ENCODE measurements at places on chromosomes 5 and 9.

- no peak for DNase-seq
These were observed 236.9 kb downstream of the GLIS3 start for GRCh38 chr9:4062966-4063365.

DNA sequence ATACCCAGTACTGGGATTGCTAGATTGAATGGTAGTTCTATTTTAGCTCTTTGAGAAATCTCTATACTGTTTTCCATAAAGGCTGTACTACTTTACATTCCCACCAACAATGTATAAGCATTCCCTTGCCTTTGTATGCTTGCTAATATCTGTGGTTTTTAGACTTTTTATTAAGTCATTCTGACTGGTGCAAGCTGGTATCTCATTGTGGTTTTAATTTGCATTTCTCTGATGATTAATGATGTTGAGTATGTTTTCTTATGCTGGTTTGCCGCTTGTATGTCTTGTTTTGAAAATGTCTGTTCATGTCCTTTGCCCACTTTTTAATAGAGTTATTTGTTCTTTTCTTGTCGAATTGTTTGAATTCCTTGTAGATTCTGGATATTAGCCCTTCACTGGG, 512.7 kb upstream of the PAPPA start:
- DNase-seq, result no peak

DNA sequence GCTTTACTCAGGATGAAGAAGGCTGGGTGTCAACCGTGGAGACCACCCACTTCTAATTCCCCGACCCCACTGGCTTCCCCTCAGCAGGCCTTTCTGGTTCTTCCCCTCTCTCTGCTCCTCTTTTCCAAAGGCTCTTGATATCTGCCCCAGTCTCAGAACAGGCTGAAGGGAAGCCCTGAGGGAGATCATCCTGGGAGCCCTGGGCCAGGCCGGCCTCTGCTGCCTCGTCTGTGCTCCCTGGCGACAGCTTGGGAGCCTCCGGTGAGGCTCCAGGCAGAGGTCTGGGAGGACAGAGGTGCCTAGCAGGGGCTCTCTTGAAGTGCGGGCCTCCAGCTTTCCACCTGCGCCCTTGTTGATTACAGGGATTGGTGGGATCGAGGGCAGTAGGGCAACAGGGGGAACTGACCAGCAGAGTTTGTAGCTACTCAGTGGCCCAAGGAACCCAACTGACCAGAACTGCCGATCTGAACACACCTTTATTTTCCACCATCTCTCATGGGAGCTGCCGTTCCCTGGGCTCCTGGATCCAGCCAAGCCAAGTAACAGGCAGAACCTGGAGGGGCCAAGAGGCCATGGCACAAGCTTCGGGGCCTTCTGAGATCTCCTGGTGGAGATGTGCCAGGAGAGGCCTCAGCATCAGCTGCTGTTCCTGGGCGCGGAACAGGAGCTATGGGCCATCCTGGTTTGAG, 198.5 kb downstream of the CACNA1B start:
- no peak for DNase-seq

DNA sequence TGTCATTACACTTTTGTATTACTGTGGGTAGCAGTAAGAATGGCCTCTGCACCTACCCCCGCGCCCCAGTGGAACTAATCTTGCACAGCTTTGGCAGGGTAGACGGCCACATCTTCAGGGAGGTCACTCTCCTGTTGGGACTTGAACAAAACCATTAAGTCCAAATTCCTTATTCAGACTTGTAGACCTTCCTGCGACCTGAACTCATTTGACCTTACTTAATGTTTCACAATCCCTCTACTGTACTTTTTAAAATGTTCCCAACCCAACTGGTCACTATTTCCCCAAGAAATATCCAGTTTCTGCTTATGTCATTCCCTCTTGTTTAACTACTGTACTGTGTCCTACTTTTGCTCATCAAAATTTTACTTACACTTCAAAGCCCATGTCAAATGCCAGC, 5.3 kb upstream of the FAM120AOS start:
- DNase-seq, result no peak

DNA sequence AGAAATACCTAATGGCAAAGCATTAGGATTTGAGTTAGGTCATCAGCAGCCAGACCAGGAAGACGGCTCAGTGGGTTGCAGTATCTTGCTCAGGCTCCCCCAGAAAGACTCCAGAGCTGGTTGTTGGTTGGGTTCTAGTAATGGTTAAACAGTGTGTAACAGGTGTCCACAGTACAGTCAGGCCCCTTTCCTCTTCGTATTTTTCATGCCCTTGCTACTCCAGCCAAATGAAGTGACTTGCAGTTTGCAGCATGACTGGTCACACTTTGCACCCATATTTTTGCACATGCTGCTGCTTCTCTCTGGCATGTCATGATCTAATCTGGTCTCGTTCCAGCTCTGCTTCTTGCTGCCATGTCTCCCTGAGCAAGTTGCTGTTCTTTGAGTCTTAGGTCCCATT, 60.6 kb upstream of the TRPC7 start:
- DNase-seq, result no peak

DNA sequence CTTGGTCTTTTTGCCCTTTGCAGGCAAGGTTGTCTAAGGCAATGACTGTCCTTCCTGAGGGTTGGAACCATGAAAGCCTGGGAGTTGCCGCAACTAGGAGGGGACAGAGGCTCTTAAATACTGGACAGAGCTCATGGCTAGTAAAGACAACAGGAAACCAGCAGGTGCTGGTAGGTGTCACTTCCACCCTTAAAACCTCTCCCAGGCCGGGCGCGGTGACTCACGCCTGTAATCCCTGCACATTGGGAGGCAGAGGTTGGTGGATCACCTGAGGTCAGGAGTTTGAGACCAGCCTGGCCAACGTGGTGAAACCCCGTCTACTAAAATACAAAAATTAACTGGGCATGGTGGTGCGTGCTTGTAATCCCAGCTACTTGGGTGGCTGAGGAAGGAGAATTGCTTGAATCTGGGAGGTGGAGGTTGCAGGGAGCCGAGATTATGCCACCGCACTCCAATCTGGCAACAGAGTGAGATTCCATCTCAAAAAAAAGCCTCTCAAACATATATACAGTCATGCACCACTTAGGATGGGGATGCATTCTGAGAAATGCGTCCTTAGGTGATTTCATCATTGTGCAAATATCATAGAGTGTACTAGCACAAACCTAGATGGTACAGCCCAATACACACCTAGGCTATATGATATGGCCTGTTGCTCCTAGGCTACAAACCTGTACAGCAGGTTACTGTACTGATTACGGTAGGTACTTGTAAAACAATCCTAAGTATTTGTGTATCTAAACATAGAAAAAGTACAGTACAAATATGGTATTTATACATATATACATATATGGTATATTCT, 102.7 kb downstream of the HSPA4 start:
- DNase-seq, result no peak

- DNase-seq, result no peak
These were observed 61.3 kb upstream of the TYRP1 start for GRCh38 chr9:12631866-12632265.

- DNase-seq, result no peak
These were observed 48.2 kb downstream of the EQTN start for GRCh38 chr9:27248702-27249101.

- DNase-seq, result no peak
These were observed 96.9 kb upstream of the FCN2 start for GRCh38 chr9:134783699-134784039.

GRCh38 chr5:24904981-24905517, 260.3 kb upstream of the CDH10 start:
- no peak for DNase-seq

GRCh38 chr5:109688630-109688969, 1.1 kb upstream of the MAN2A1 start:
- no peak for DNase-seq

- no peak for DNase-seq
These were observed 5.3 kb downstream of the SLC25A25 start for GRCh38 chr9:128073253-128073886.

DNA sequence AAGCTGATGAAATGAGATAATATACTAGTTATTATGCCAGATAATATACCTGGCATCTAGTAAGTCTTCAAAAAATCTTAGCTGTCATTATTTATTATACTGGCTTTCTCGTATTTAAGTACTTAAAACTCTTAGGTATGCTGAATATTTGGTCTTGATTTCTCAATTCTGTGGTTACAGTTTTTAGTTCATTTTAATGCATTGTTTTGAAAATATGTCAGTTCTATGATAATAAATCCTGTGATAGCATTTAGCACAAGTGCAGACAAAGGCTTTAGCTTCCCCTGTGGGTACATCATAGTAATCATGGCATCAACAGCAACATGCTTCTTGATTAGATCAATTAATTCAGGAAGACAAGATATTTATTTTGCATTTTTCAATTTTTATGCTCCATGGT, 133.0 kb downstream of the SMC2 start:
- DNase-seq, result no peak

GRCh38 chr5:150217873-150218692, 28.2 kb downstream of the SLC6A7 start:
- DNase-seq, result peak; percentile 94

DNA sequence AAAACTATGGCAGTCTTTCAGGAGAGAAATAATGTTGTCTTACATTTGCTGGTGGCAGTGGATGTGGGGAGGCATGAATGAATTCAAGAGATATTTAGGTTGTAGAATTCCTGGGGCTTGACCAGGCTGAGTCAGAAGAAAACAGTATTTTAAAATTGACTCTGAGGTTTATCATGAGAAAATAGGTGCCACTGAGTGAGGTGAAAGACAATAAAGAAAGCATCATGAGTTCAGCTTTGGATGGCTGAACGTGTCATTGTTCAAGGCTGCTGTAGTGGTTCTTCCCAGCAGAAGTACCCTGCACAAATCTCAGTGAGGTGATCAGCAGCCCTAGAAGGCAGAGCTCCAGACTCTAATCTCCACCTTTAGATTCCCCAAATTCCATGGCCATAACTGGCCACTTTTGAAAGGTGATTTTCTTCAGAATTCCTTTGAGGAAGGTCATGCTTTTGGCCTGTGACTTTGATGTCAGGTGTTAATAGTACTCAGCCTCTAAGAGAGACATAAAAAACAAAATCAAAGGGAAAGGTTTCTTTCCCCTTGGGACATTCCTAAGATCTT, 395.4 kb downstream of the NTRK2 start:
- DNase-seq, result no peak

DNA sequence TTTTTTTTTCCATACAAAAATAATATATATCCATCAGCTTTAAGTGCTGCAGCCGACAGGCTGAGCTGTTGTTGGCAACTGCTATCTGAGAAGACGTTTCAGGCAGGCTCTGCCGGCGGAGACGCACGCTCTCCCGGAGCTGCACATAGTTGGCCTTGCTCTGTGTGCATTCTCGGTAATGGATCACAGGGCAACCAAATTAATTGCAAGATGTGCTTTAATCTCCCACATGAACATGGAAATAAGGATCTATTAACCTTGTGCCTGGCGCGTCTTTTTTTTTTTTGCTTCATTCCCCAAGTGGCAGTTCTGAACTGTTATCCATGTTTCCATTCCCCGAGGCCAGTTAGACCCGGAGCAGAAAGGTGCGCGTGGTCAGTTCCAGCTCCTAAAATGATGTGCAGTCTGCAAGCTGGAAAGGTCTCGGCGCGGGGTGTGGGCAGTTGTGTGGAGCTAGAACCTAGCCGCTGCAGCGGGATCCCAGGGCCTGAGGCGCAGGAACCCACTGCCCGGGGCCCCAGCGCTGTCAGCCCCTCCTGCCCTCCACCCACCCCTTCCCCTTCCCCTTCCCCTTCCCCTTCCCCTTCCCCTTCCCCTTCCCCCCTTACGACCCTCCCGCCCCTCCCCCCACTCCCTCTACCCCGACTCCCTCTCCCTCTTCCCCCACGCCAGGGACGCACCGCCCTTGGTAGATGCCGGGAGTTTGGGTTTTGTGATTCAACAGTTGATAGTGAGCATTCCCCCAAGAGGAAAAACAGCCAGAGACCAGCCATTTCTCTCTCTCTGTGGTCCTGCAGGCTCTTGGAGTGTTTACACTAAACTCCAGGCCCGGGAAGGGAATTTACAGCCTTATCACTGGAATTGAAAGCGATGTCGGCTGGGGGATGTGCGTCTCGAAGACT, 137.8 kb downstream of the CEP120 start:
- DNase-seq, result peak; percentile 78

DNA sequence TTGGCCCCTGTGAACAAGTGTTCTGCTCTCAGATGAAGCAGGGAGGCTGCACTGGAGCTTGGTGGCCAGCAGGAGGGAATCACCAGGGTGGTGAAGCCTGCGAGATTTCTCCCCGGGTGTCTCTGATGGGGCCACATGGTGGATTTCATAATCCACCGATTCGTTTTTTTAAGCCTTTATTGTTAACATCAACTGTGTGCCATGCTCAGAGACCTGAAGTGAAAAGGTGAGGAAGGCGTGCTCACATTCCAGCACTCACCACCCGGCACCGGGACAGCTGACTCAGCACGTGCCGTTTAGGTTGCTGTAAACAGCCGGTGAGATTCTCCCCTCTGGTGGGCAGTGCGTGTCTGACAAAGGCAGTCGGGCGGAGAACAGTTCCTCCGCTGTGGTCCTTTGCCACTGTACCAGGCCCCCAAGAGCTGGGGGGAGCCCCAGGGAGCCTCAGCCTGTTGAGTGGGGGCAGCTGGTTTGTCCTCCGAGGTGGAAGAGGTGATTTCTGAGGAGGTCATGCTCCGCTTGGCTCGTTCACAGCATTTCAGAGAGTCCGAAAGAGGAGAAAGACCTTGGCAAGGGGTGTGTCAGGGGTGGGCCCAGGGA, 12.7 kb upstream of the AHRR start:
- peak; percentile 53 for DNase-seq
